ENCODE measurements at places on chromosomes 1 and 21.

GRCh38 chr1:214943054-214943453 lies 139.5 kb upstream of the KCNK2 start:
- DNase-seq, result no peak

DNA sequence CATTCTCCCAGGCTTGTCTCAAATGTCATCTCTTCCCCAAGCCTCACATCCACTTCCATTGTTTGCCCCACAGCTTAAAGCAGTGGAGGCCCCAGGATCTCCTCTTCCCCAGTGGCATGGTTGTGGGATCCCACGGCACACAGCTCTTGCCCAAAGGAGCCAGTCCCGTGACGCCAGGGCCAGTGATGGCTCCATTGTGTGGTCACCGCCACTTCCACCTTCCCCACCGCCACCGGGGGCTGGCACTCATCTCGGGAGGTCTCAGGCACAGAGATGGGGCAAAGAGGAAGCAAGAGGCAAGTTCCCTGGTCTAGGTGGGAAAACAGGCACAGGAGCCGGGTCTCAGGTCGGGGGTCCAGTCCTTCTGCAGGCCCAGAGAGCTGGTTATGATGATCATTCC lies 22.9 kb upstream of the ALDH4A1 start:
- no peak for DNase-seq

GRCh38 chr1:240242601-240243144 lies 151.0 kb downstream of the FMN2 start:
- DNase-seq, result no peak

DNA sequence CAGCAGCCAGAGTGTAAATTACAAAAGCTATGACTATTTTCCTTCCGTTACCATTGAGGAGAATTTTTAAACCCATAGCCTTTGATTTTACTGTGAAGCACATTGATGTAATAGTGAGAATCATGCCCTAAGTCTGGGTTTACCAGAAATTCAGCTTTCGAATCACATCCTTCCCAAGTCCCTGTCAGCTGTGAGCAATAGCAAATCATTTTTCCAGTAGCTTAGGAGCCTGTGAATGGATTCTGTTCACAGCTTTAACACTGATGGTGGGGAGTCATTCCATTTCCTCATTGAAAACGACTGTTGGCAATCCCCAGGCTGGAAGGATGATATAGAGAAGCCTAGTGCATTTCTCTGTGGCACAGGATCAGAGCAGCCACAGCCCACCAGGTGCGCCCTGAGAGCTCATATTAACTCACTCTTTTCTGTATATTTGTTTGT lies 82.2 kb upstream of the C1orf105 start:
- DNase-seq, result peak; percentile 45

- no peak for DNase-seq
These were observed 2.7 kb upstream of the SLC1A7 start for GRCh38 chr1:53145051-53145600.

- no peak for DNase-seq
These were observed 12.3 kb downstream of the PCSK9 start for GRCh38 chr1:55051621-55052020.

DNA sequence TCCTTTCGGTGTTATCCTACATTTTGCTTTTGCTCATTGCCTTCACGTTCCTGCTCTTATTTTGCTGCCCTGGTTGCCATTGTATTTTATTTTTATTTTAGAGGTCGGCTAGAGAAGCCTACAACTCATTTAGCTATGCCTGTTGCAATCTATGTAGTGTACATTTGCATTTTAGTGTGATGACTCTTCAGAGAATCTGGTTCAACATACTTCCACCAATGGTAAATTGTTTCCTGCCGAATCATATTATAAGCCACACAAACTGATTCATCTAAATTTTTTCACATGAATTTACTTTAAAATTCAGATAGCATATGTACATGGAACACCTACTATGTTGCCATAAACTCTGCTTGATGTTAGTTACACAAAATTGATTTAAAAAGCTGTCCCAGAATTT lies 1596.9 kb downstream of the PLA2G4A start:
- no peak for DNase-seq

DNA sequence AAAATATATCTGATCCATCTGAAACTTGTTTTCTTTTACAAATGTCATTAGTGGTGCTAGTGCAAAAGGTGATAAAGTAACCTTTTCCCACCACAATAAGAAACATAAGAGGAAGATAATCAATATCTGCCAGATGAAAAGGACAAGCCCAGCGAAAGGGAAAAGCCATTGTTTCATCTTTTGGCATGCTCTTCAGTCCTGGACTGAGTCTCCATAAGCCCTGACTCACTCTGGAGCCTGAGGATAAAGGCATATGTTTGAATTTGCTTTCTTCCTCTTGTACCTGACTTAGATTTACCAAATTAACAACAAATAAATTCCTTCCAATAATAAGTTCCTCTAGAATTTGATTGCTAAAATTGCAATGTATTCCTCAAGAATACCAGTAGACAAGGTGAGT lies 13.6 kb downstream of the DNAJC11 start:
- DNase-seq, result no peak

DNA sequence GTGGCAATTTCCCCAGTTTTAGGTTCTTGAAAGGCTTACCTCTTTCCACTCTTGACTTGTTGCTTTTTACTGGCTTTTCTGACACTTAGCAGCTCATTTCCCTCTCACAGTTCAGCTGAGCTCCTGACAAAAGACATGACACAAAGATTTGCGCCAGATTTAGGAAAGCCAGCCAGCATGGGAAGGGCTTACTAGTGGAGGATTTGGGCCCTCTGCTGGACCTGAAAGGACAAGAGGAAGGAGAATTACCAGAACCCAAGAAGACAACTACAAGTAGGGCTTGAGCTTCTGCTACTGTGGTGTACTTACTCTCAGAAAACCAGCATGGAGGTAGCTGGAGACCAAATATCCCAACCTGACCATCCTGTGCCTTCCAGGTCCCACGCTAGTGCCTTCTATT lies 784.5 kb downstream of the BRINP3 start:
- no peak for DNase-seq

GRCh38 chr1:15196807-15197530 lies 43.4 kb downstream of the TMEM51 start:
- no peak for DNase-seq

DNA sequence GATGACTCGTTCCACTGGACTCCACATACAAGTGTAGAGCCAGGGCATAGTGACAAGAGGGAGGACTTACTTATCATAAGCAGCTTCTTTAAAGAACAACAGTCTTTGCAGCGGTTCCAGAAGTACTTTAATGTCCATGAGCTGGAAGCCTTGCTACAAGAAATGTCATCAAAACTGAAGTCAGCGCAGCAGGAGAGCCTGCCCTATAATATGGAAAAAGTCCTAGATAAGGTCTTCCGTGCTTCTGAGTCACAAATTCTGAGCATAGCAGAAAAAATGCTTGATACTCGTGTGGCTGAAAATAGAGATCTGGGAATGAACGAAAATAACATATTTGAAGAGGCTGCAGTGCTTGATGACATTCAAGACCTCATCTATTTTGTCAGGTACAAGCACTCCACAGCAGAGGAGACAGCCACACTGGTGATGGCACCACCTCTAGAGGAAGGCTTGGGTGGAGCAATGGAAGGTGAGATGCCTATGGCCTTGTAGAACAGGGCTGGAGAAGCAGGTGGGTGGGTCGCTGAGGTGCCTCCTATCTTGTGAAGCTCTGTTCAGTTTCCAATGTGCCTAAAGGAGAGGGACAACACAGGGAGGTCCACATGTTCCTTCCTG lies 12.1 kb downstream of the MIA3 start:
- no peak for DNase-seq

DNA sequence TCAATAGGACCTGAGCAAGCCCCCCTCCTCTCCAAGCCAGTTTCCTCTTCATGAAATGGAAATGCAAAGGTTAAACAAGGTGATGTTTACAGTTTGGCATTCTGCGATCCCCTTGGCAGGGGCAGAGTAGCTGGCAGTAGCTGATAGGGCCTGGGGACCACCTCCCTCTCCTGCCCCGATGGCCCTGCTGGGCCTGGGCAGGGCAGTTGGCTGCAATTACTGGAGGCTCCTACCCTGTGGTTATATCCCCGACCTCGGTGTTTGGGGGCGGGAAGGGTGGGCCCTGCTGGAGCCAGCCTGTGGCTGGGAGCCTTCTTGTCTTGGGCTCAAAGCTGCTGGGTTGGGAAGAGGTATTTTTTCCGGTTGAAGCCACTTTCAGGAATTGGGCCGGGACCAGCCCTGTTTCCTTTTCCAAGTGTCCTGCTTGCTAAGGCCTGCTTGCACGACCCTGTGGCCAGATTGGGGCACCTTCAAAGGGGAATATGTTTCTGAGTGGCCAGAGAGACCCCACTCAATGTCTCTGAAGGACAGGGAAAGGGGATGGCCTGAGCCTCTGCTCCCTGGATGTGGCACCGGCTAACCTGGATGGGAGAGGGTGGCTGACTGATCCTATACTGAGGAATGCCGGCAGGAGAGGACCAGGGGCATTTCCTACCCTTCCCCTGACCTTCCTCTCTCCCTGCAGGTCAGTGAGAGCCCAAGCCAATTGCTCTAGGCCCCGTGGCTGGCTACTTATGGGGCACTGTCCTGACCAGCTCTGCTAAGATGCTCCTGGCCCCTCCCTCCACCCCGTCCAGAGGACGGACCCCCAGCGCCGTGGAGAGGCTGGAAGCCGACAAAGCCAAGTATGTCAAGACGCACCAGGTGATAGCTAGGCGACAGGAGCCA lies 1.9 kb downstream of the FAM110D start:
- no peak for DNase-seq

DNA sequence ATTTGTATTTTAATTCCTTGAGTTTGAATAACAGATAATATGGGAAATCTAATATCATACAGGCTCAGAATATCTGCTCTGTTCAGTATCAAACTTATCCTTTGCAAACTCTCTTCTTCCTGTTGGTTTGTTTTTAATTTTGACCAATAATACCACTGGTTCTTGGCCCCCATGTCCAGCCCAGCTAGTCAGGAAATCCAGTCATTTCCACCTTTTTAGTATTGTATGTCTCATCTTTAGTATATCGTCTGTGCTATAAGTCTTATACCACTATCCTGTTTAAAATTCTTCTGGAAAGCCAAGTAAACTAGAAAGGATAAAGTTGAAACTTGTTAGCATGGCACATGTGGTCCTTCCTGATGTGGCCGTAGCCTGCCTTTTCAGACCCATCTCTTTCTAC lies 10.7 kb downstream of the SCCPDH start:
- DNase-seq, result no peak

DNA sequence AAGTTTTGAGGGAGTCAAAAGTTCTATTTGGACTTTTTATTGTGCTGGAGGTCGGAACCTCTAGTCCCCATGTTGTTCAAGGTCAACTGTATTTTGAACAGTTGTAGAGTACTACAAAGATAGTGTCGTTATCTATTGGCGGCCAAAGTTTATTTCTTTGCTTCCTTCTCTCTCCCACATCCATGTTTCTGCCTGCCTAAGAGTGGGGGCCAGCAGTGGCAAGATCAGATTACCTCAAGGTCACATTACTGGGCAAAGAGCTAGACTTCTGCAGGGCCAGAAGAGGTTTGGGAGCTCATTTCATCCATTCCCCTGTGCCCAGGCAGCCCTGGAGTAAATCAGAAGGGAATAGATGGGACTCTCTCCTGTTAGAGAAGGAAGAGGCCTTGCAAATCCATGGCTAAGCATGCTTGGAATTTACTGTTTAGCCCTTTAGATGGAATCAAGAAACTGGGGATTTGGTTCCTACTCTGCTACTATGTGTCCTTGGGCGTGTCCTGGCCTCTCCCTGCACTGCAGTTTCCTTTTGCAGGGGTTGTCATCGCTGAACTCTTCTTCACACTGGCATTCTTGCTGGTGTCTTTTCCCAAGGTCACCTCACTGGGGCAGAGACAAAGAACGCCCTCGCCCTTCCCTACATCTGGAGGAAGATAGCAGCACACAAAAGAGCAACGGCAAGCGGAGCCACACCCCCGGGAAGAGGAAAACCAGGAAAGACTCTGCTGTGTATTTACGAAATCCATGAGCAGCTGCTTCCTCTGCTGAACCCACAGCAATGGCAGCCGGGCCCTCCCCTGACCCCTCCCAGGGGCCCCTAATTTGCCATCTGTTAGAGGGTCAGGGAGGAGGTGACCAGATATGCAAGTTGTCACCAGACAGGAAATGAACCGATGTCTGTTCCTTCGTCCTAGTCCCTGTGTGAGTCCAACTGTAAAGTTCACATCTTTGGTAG lies 73.3 kb downstream of the PLPP3 start:
- DNase-seq, result no peak

DNA sequence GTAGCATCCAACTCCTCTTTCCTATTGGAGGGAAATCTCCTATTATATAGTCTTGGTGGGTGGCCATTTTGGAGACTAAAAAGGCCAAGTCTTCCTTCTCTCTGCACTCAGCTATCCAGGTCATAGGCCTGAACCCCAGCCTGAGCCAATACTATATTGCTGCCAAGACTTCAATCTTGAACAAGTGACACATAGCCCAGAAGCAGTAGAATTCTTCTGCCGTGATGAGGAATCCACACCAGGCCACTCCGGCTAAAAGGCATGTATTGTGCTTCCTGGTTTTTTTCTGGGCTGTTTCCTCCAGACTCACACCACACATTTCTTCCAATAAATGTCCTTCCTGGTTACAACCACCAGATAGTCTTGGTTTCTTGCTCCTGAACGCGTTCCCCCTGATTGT lies 43.0 kb downstream of the ATF3 start:
- no peak for DNase-seq

GRCh38 chr1:242243472-242243871 lies 244.6 kb upstream of the MAP1LC3C start:
- no peak for DNase-seq

GRCh38 chr1:170520601-170521000 lies 11.4 kb upstream of the GORAB start:
- DNase-seq, result no peak

- no peak for DNase-seq
These were observed 112.8 kb upstream of the ADAMTS5 start for GRCh38 chr21:27079636-27080240.

DNA sequence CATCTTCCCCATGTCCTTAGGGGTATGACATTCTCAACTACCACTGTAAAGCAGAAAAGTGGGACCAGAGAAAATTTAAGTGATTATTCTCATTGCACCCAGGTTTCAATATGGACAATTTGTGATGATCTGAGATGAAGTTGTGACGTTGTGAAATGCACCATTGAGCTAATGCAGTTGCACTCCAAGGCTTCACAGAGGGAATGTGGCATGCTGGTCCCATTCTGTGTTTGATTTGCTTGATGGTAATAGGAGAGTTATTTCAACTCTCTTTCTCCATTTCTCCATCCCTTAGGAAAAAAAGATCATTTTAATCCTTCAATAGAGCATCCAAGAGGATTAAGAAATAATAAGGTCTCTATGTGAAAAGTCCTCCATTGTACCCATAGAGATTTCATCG lies 136.6 kb downstream of the SLC30A10 start:
- no peak for DNase-seq

DNA sequence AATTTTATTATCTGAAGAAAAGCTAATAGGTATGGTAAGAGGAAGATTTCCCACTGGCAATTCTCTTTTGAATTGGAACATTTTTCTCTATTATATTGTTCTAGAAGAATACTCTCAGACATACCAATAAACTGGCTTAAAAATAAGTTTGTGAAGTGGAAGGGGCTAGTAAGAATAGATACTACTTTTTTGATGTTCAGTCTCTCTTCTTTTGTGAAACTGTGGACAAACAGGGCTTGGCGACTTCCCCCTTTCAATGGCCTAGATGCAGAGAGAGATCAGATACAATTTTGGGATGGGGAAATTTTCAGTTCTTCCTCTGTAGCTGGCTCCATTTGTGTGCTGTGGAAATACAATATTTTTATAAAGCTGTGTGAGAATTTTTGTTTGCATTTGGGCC lies 2.5 kb downstream of the PBX1 start:
- no peak for DNase-seq

All from Jurkat, Clone E6-1 (cell line).